SHP77 (cell line): ENCODE measurements at places on chromosomes 1 and 21.

GRCh38 chr1:201245082-201245481 is 38.2 kb upstream of the PKP1 start:
- peak; percentile 16 for DNase-seq

GRCh38 chr1:31760471-31761470 is 3.4 kb downstream of the ADGRB2 start:
- peak; percentile 69 for DNase-seq

DNA sequence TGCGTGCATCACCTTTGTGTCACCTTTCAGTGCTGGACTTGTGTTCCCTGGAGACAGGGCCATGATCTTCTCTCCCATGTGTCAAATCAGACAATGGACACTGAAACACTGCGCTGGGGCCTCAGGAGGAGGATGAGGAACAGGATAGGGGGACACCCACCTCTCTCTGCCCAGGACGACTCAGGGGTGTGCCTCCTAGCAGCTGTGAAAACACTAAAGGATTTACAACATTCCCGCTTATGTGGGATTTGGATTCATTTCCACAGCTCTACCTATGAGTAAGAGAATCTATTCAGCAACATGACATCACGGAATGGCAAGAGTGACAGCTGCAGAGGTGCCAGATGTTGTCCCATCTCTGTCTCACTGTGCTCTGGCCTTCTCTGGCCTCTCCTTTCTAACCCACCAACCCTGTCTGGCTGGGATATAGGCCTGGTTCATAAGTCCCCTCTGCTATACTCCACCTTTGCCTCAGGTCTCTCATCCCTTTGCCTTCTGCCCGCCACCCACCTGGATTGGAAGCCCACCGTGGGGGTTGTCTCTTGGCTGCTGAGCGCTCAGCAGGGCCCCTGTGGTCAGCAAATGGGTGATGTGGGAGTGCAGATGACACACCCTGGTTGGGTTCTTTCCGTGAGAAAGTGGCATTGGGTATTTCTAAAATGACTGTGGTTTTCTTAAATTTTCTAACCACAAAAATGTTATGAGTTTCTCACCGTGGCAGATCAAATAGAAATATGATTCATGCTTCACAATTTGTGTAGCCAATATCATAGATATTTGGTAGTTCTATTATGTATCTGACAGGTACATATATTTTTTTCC is 47.1 kb upstream of the TLR5 start:
- no peak for DNase-seq

DNA sequence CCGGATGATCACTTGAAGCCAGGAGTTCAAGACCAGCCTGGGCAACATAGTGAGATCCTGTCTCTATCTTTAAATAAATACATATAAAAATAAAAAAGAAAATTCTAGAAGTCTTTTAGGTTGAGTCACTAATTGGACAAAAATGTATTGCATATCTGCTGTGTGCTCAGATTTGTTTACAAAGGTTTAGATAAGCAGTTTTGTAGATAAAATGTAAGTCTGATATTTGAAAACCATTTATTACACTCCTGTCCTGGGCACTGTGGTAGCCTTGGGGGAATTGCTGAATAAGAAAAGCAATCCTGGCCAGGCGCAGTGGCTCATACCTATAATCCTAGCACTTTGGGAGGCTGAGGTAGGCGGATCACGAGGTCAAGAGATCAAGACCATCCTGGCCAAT is 11.6 kb downstream of the GMEB1 start:
- DNase-seq = no peak

- no peak for DNase-seq
These were observed 4.0 kb downstream of the TOMM20 start for GRCh38 chr1:235124665-235125064.

GRCh38 chr21:44335266-44336059 is 3.7 kb downstream of the CFAP410 start:
- no peak for DNase-seq

DNA sequence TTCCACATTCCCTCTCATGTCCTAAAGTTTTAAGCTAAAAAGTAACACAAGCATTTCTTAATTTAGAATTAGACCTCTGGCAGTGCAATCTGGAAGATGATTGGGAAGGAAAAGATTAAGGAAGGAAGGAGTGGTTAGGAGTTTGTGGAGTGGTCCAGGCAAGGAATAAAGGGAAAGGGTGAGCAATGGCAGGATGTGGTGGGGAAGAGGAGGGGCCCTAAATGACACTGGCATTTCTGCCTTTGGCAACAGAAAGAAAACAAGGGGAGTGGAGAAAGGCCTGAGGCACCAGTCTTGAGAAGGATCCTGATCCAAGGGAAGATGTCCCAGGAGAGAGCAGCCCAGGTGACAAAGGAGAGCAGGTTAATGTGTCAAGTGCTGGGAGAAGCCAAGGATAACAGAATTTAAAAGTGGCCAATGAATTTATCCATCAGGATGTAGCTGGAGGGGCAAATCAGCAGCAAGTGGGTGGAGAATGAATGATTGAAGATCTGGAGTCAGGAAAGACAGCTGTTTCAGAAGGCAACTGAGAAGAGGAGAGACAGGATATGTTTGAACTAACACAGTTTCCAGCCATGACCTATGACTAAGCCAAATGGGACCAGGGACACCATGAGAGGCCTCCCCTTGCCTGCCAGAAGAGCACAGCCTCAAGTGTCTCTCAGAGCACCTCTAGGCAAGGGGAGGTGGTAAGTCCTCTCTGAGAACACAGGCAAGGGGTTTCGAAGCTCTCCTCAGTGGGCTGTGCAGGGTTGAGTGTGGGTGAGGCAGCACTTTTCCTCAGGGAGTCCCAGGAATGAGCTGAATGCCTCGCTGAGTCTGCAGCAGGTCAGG is 20.9 kb upstream of the LY9 start:
- DNase-seq = no peak

GRCh38 chr1:204451352-204452124 is 39.9 kb upstream of the PPP1R15B start:
- DNase-seq = no peak

DNA sequence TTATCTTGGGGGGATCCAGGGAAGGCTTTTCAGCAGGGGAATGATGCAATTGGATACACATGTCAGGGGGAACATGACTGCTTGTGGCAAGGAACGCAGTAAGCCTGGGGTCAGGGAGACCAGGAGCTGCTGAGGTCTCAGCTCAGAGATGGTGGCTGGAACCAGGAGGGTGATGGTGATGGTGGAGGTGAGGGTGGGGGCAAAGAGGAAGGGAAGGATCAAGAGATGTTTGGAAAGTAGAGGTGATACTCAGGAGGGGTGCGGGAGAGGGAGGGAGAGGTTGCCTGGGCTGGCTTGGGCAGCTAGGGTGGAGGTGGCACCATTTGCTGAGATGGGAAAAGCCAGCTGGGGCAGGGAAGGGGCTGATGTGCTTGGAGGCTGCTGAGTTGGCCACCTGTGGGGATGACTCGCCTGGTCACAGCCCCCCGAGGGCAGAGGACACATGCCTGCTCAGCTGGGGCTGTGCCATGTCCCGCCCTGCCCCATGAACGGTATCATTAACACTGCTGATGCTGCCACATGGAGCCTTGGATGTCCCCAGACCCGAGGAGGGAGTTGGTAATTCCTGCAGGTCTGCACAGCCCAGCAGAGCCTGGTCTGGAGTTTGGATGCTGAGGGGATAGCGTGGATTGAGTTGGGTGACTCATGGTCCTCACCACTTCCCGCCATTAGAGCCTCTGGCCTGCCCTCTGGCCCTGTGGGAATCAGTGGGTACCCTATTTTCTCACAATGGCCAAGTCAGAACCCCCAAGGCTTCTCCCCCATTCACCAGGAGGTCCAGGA is 6.3 kb upstream of the PADI1 start:
- DNase-seq = no peak

GRCh38 chr1:84634536-84635205 is 55.6 kb downstream of the SSX2IP start:
- no peak for DNase-seq

DNA sequence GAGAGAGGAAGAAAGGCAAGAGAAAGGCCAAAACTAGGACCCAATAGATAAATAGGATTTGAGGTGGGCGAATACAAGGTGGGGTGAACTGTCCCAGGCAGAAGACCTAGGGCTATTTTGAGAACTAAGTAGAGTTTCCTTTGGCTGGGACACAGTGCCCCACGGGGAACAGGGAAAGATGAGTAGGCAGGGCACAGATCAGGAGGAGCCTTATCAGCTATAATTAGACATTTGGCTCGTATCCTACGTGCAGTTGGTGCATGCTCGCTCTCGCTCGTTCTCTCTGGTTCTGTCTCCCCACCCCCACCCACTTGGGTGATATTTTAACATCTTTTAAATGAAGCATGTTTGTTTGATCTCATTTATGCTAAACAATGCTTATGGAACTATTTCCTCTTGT is 235.0 kb upstream of the JUN start:
- no peak for DNase-seq

DNA sequence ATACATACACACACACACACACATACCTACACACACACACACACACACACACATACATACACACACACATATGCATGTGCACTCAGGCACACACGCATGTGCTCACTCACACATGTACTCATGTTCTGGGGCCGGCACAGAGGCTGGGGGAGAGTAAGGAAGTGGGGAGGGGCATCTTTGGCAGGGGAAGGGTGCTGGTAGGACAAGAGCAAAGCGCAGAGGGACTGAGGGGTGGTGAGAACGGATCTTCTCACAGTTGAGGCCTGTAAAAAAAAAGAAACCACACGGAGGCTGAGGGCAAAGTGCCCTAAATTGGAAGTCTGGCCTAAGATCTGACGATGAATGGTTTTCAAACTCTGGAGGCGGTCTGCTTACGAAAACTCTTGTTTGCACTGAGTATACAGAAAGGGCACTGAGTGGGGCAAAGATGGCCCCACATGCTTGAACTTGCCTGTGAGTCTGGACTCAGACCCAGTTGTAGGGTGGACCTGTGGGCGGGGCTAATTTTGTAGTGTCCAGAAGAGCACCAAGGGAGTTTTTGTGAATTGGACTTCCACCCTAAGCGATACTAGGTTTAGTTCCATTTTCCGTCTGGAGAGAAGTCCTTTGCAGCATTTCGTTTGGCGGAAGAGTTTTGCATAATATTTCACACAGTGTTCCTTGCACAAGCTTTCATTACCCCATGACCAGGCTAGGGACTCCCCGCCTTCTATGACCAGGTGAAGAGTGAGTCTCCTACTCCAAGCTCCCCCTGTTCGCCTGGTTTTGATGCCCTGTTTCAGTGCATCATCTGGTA is 79.3 kb upstream of the LYST start:
- no peak for DNase-seq

- DNase-seq = no peak
These were observed 1.4 kb upstream of the G0S2 start for GRCh38 chr1:209673631-209674417.

DNA sequence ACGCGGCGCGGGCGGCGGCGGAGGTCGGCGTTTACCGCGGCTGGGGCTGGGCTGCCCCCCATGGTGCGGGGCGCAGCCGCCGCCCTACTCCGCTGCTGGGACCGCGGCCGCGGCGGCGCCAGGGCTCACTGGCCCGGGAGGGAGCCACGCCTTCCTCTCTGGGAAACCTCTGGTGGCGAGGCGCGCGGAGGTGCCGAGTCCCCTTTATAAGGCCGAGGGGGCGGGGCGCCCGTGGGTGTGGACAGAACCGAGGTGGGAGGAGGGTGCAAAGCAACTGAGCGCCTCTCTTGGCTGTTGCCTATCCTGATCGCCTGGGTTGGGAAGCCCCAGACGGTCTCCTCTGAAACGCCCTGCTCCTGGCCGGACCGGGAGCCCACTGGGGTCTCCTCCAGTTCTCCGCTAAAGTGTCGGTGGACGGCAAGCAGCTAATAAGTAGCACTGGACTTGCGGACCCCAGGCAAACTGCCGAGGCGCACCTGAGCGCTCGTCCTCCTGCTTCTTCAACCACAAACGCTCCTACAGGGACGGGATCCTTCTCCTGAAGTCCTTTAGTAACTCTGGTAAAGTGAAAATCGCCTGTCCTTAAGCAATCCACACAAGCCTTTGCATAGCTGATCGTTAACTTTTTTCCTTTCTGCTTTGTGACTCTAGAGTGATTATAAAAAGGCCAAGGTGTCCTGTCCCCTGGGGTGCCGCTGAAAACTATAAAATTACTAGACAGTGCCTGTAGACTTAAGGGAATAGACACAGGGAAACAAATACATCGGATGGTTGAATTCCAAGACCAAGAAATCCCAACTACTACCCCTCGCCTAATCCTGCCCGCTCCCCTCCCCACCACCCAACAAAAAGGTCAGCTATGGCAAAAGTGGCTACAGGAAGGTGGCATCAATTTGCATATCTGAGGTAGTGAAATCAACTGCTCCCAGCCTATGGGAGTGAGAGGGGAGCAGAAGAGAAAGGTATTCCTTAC is at the start of gene PTGER3:
Gene PTGER3, minus strand, starts transcription at position 182 of the 973 bp plus-strand sequence. CDS start 239 bp downstream, outside the sequence.
- DNase-seq = no peak

DNA sequence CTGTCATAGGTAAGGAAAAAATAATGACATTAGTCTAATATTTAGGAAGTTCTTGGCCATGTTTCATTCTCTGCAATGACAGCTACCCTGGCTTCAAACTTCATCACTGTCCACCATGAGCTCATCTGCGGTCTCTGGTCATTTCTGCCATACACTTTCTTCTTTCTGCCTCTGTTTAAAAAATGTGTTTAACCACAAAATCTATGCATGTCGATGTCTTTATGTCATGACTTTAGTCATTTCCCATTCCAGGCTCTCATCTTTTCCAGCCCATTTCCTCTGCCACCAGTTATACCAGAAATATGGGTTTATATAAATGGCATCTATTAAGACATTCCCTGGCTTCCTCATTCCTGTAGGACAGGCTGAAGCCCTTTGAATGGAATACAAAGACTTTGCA is 68.5 kb upstream of the DUSP10 start:
- no peak for DNase-seq

GRCh38 chr21:34270411-34270810 is 93.4 kb upstream of the KCNE2 start:
- no peak for DNase-seq

DNA sequence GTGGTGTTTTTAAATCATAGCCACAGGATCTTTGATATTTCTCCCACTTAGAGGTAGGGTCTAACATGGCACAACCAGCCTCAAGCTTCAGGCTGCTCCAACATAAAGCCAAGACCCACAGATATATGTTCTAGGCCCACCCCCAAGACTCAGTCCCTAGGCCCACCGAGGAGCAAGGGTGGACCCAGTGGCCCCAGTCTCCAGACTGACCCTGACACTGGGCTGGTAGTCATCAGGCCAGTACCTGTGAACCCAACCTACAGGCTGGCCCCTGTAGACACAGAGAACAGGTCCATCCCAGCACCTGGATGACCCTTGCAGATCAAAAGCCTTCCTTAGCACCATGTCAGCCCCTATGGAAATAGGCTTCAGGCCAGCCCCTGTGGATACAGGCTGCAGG is 60.5 kb downstream of the NEGR1 start:
- DNase-seq = no peak

- no peak for DNase-seq
These were observed 15.3 kb downstream of the CFH start for GRCh38 chr1:196667131-196667530.

- peak; percentile 14 for DNase-seq
These were observed 101.5 kb upstream of the SLFNL1 start for GRCh38 chr1:41122851-41123518.

- no peak for DNase-seq
These were observed 10.2 kb downstream of the COL6A1 start for GRCh38 chr21:45991606-45992300.

GRCh38 chr1:224525411-224526040 is 90.6 kb upstream of the CNIH3 start:
- DNase-seq = no peak
